H9 (cell line): ENCODE measurements at places on chromosomes 1 and 21. TPM values are rescaled to one million over a fixed set of nuclear protein-coding genes. Genes with fewer than 3 reads are reported as not detected.

Gene SPRR2D
- not detected in 2 replicates for total RNA-seq

Gene GPR52
- 0.28 and 0.33 TPM in 2 replicates for total RNA-seq

GRCh38 chr1:42777852-42778251 lies 6.9 kb upstream of the TMEM269 start:
- peaks cover 65% of the 10 kb centered on the region for H3K36me3 ChIP-seq
- no peaks in the 10 kb centered on the region for H3K27me3 ChIP-seq
- H3K27ac ChIP-seq = no peak overlapping the region
- H3K4me3 ChIP-seq = no peak overlapping the region
- no peak for DNase-seq

Gene DNM3
- total RNA-seq = 2.7 and 3.3 TPM in 2 replicates

DNA sequence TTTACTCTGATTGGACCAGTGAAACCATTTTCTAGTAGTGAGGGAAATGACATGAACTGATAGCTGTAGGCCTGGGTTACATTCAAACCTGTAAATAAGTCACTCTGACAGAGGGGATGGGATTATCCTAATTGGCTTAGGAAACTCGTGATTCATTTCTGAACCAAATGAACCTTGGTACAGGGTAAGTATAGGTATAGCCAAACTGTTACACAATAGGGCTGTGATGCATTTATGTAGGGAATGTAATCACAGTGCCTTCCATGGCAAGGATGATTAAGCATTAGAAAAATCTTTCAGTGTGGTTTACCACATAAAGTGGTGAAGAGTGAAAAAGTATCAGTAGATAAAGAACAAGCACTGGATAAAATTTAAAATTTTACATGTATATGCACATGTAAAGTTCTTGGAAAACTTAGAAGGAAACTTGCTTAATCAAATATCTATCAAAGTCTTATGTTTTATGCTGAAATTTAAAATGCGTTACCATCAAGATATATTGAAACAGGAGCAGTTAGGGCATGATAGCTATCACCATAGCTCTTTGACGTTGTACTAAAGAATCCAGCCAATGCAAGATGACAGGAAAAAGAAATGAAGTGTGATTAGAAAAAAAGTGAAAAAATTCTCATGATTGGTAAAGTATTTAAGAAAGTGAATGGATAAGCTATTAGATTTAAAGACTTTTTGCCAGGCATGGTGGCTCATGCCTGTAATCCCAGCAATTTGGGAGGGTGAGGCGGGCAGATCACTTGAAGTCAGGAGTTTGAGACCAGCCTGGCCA lies 63.0 kb downstream of the RABGAP1L start:
- H3K36me3 ChIP-seq = peaks cover 15% of the 10 kb centered on the region
- H3K4me1 ChIP-seq = peaks cover under 1% of the 10 kb centered on the region; the same call in 1 of the 2 replicates
- H3K4me3 ChIP-seq = no peak overlapping the region
- H3K27ac ChIP-seq = no peak overlapping the region

Gene C1QTNF12
- 4.4 and 4.7 TPM in 2 replicates for total RNA-seq

DNA sequence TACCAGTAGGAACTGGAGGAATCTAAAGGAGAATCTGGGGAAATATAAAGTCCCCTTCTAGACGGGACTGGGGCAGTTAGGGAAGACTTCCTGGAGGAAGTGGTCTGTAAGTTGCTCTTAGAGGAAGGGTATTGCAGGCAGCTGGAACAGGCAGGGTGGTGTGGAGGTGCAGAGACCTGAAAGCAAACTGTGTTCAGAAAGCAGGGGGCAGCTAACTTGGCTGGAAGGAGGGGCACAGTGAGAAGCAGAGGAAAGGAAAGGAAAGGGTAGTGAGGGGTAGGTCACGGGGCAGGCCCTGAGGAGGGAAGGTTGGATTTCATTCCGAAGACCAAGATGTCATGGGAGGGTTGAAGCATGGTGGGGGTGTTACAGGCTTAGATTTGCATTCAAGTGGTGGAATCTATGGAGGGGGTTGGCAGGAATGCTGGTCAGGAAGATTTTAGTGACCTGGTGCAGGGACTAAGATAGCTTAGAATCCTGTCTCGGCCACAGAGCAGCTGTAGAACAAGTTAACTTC lies 240.7 kb downstream of the FOXD2 start:
- no peak overlapping the region for H3K27ac ChIP-seq
- H3K4me3 ChIP-seq = no peak overlapping the region
- no peaks in the 10 kb centered on the region; the same call in 1 of the 2 replicates for H3K27me3 ChIP-seq

- no peak overlapping the region for H3K4me3 ChIP-seq
- no peaks in the 10 kb centered on the region for H3K4me1 ChIP-seq
- DNase-seq = no peak
- H3K27me3 ChIP-seq = no peaks in the 10 kb centered on the region
- H3K27ac ChIP-seq = no peak overlapping the region
- H3K36me3 ChIP-seq = peaks cover 2% of the 10 kb centered on the region; the same call in 1 of the 3 replicates
These were observed 482.5 kb downstream of the RWDD3 start for GRCh38 chr1:95716550-95716949.

DNA sequence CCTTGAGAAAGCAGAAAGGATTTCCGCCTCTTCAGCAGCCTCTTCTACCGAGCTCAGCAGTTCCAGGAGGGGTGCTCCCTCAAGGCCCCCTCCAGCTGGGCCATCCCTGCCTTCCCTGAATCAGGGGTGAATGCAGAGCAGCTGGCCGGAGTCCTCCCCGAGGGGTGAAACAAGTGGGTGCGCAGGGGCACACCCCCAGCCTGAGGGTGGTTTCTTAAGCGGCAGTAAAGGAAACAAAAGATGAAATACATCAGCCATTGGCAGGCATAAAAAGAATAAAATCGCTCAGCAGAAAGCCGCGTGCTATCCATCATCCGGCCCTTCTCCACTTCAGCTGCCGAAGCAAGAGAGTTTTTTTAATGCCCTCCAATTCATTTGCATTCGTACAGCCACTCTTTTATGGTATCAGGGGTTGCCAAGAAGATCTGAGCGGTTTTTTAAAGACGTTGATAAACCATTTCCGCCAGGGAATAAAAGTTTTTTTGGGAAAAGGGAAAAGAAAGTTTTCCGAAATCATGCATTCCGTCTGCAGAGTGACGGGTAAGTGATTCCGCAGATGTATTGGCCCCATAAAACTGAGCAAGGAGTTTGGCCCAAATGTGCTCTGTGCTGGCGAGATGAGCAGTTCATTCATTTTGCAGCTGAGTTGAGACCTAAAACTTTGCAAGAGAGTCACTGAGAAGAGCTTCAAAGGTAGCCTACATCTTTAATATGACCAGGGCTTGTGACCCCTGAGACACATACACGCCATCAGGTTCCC lies 73.7 kb upstream of the ZC3H12A start:
- no peak for DNase-seq
- H3K4me3 ChIP-seq = no peak overlapping the region
- no peaks in the 10 kb centered on the region for H3K27me3 ChIP-seq

Gene FCRLA
- total RNA-seq = not detected in 2 replicates

GRCh38 chr1:185453496-185454192 lies 136.6 kb upstream of the IVNS1ABP start:
- H3K36me3 ChIP-seq = no peaks in the 10 kb centered on the region
- no peaks in the 10 kb centered on the region for H3K27me3 ChIP-seq
- H3K4me1 ChIP-seq = no peaks in the 10 kb centered on the region
- no peak overlapping the region for H3K4me3 ChIP-seq

Gene FCRL1
- total RNA-seq = not detected in 2 replicates

Gene OR6N2
- not detected in 2 replicates for total RNA-seq
